ENCODE measurements at places on chromosomes 13 and 19.

DNA sequence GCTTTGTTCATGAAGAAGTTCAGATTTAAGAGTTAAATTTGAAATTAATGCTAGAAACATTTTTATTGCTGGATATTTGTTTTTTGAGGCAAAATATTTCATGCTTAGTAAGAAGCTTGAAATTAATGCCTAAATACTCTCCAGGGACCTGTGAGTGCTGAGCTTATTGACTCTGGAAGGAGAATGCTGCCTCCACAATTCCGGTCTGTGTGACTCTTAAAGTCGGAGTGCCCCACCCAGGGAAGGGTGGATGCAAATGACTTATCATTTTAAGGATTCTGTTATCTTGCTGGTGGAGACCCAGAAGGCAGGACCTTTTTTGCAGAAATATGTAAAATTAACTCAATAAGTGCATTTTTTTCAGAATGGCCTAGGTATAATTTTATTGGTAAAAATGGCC lies 143.8 kb upstream of the RXFP2 start:
- DNase-seq: no peak

DNA sequence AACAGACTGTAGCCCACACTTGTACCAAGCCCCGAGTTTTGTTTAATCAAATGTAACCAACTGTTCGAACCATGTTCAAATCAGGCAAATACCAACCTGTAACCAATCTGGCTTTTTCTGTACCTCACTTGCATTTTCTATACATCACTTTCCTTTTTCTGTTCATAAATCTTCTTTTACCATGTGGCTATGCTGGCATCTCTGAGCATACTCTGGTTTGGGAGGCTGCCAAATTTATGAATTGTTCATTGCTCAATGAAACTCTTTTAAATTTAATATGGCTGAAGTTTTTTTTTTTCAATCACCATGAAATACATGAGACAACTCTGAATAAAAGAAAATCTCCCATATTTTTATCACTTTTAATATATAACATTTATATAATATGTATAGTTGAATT lies 256.1 kb downstream of the SLITRK6 start:
- no peak for DNase-seq

GRCh38 chr13:91572944-91573598 lies 174.7 kb downstream of the GPC5 start:
- no peak for DNase-seq

GRCh38 chr19:6238643-6239281 lies 41.0 kb downstream of the MLLT1 start:
- DNase-seq: peak; percentile 14

- no peak for DNase-seq
These were observed 919 bp downstream of the VAV1 start for GRCh38 chr19:6773323-6773931.
